Fibroblast of pulmonary artery (primary cell): ENCODE measurements at places on chromosomes 11 and 22.

- DNase-seq = no peak
Observed at GRCh38 chr22:45930324-45930723, 46.6 kb downstream of the WNT7B start.

DNA sequence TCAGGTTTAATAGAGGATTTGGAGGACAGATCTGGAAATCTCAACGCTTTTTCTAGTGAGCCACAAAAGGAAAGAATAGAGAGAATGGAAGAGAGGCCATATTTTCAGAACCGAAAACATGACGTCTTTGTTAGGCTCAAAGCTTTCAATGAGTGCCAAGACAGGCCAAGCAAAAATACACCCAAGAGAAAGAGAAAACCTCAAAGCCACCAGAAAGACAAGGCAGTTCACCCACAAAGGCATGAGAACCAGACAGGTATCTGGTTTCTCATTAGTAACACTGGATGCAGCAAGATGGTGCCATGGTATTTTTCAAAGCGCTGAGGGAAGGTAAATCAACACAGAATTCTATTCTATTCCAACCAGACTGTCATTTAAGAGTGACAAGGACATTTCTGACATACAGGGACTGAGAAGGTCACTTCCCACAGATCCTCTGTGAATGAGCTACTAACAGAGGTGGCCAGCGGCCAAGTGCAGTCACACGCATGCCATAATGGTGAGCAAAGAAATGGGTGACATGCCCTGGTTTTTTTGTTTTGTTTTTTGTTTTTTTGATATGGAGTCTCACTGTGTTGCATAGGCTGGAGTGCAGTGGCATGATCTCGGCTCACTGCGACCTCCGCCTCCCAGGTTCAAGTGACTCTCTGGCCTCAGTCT is 41.9 kb downstream of the TOLLIP start:
- DNase-seq = no peak

GRCh38 chr11:85965202-85965601 is 103.7 kb downstream of the PICALM start:
- no peak for DNase-seq

GRCh38 chr11:87265132-87265531 is 227.4 kb downstream of the TMEM135 start:
- DNase-seq = peak; percentile 32

GRCh38 chr11:126233391-126233790 is 21.8 kb downstream of the FAM118B start:
- no peak for DNase-seq

DNA sequence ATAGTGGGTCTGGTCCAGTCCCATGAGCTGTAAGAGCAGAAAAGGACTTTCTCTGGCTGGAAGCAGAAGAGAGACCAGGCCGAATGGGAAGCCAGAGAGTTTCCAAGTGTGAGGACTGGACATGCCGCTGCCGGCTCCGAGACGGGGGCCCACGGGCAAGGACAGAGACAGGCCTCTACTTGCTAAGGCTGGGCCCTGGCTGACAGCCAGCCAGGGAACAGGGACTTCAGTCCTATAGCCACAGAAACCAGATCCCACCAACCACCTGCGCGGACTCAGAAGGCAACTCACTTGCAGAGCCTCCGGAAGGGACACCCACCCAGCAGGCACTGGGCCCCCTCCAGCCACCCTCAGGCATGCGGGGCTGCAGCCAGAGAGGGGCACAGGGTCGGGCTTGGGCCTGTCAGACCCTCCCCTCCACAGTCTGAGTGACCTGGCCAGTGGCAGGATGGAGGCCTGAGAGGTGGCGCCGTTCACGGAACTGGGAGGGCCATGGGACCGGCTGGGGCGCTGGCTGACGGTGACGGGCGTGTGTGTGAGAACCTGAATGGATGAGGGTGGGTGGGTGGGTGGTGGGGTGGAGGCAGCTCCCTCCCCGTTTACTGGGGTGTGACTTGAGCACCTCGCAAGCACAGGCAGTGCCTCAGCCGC is 47.8 kb upstream of the A4GALT start:
- DNase-seq = no peak

DNA sequence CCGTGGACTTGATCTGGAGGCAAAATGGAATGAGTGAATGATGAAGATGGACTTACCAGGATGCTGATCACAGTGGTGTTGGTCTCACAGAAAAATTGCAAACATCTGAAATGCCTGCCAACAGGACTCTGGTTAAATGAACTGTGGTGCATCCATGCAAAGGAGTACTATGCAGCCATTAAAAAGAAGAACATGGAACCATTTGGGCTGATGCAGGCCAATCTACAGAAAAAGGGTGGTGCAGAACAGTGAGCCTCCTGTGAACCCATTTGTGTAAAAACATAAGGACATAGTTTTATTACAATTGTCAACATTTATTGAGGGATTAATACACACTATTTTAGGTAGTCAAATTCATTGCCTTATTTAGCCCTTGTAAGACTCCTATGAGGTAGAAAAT is 111.9 kb downstream of the MN1 start:
- DNase-seq = no peak

- DNase-seq = no peak
Observed at GRCh38 chr11:47641600-47642098, 710 bp downstream of the MTCH2 start.

- no peak for DNase-seq
Observed at GRCh38 chr11:131652231-131652630, 281.8 kb downstream of the NTM start.

GRCh38 chr11:35554491-35555437 is 29.3 kb upstream of the PAMR1 start:
- peak; percentile 35 for DNase-seq

DNA sequence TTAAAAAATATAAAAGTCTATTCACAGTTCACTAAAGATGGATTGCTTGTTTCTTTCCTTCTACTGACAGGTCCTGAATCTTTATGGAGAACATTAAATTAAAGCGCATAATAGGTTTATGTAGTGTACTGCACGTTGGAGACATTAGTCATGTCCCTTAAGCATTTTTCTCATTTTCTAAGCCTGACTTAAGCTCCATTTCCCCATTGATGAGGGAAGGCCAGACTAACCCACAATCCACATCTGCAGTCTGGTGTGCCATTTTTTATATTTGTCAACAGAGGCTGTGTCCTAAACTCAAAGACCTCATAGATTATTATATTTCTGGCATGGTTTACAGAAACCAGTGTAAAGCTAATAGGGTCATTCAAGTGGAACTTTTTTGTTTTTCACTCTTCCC is 39.9 kb downstream of the CADM1 start:
- no peak for DNase-seq

- DNase-seq = peak; percentile 12
Observed at GRCh38 chr11:100625041-100625440, 62.0 kb upstream of the ARHGAP42 start.

DNA sequence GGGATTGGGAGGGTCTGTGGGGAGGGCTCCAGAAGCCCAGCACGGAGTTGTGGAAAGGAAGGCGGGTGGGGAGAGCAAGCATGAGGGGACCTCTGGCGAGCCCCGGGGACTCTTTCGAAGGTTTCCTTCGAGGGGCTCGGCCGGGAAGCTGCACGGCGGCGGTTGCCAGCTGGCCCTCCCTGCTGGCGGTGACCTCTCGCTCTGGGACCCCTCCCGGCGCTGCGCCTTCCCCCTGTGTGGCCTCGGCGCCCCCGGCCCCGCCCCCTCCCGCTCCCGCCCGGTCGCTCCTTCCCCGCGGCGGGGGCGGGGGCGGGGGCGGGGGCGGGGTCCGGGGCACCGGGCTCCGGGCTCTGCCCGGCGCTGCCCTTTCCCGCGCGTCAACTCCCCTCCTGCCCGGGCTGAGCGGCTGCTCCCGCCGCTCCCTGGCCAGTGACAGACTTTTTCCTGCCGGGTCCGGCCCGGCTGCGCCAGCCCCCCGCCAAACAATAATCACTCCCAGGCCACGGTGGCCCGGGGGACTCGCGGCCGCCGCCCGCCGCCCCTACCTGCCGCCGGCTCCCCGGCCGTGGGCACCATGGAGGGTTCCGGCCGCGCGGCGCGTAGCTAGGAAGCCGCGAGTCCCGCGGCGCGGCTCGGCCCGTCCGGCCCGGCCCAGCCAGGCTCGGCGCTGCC is 941 bp downstream of the CLCF1 start:
- no peak for DNase-seq

DNA sequence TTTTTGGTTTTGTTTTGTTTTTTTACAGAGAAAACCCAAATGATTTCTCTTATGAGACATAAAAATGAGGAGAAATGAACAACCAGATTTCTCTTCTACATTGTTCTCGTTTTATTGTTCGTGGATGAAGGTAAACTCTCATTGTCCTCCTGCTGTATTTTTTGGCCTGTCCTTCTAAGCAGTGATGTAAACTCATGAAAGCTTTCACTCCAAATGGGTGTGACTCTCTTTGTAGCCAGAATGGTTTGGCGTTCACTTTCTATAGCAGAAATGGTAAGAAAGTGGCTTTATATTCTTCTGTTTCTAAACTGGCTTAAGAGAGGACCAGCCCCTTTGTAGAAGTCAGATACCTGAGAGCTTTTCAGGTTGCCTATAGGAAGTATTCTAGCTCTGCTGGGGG is 15.5 kb upstream of the BMAL1 start:
- DNase-seq = peak; percentile 18

DNA sequence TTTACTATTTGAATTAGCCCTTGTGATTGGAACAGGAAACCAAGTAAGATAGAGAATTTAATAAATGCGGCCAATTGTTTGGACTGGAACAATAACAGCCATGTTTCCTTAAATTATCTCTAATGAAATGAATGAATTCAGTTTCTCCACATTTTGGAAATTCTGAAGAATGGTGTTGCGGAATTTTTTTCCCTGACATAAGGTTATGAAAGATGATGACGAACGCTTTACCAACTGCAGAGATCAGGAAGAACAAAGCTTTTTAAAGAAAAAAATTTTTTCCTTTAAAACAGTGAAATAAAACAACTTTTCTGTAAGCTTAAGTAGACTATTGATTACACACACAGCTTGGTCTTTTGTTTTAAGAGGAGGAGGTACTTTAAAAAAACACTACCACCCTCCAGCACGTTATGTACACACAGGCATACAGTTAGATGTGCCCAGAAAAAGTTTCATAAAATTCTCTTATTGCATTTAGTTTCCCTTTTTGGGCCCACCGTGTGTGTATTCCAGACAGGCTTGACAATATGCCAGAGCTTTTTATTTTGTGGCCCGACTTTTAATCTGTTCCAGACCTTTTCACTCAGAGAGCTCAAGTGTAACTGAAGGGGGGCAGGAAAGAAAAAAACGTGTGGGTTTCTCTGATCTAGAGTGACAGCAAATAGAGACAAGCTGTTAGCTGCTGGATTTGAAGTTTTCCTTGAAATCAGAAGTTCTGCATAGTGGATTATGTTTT is 77.3 kb downstream of the YAP1 start:
- DNase-seq = peak; percentile 61
